Stimulated activated CD4-positive, alpha-beta T cell treated with anti-CD3 and anti-CD28 coated beads, Interleukin-12 subunit alpha, Interleukin-12 subunit beta, amount 100 ng/mL, for 24 hours (primary cell): ENCODE measurements at places on chromosomes 5 and 9.

DNA sequence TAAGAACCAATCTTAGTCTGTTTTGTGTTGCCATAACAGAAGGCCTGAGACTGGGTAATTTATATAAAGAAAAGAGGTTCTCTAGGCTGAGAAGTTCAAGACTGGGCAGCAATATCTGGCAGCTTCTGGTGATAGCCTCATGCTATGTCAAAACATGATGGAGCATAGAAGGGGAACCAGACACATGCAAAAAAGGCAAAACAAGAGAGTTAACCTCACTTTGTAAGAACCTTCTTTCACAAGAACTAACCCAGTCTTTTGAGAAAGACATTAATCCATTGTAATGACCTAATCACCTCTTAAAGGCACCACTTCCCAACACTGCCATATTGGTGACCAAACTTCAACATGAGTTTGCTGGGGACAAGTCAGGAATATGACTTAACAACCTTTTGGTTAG lies 37.3 kb downstream of the FSD1L start:
- no peak for DNase-seq

GRCh38 chr5:135747824-135748223 lies 86.6 kb upstream of the SLC25A48 start:
- no peak for DNase-seq

- no peak for DNase-seq
Observed at GRCh38 chr5:168765086-168765550, 185.9 kb upstream of the PANK3 start.

GRCh38 chr5:155556700-155557099 lies 543.1 kb downstream of the KIF4B start:
- DNase-seq = no peak

GRCh38 chr9:32606811-32607210 lies 28.7 kb downstream of the TAF1L start:
- no peak for DNase-seq

DNA sequence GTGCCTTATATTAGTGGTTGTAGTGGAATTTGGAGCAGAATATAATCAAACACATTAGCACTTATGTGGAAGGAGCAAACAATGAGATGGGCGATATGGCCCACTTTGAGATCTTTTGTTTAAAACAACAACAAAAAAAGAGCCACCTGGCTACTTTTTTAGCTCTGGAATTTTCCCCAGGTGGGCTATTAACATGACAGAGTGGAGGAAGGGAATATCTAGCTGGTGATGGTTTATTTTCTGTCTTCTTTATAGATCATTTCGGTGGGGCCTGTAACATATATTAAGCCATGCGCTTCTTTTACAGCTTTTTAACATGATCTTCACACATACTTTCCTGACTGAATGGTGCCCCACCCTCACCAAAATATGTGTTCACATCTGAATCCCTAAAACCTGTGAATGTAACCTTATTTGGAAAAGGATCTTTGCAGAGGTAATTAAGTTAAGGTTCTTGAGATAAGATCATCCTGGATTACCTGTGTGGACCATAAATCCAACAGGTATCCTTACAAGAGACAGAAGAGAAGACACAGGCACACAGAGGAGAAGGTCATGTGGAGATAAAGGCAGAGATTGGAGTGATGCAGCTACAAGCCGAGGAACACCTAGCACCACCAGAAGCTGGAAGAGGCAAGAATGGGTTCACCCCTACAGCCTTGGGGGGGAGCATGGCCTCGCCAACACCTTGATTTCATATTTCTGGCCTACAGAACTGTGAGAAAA lies 16.6 kb upstream of the ENTREP1 start:
- no peak for DNase-seq

DNA sequence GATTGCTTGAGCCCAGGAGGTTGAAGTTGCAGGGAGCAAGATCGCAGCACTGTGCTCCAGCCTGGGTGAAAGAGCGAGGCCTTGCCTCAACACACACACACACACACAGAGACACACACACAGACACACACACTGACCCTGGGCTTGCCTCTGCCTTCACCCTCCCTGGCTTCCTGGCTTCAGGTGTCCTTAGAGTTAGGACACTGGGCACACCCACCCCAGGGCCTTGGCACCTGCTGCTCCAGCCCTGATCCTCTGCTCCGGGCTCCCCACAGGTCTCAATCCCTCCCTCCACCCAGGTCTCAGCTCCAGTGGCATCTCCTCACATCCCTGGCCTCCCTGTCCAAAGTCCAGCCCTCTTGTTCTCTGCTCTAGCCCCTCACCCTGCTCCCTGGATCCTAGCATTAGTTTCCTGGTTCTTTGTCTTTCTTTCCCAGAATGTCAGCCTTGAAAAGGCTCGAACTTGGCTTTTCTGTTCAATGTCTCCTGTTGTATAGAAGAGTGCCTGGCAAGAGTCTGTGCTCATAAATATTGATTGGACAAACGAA lies 212.9 kb downstream of the C9orf50 start:
- no peak for DNase-seq

DNA sequence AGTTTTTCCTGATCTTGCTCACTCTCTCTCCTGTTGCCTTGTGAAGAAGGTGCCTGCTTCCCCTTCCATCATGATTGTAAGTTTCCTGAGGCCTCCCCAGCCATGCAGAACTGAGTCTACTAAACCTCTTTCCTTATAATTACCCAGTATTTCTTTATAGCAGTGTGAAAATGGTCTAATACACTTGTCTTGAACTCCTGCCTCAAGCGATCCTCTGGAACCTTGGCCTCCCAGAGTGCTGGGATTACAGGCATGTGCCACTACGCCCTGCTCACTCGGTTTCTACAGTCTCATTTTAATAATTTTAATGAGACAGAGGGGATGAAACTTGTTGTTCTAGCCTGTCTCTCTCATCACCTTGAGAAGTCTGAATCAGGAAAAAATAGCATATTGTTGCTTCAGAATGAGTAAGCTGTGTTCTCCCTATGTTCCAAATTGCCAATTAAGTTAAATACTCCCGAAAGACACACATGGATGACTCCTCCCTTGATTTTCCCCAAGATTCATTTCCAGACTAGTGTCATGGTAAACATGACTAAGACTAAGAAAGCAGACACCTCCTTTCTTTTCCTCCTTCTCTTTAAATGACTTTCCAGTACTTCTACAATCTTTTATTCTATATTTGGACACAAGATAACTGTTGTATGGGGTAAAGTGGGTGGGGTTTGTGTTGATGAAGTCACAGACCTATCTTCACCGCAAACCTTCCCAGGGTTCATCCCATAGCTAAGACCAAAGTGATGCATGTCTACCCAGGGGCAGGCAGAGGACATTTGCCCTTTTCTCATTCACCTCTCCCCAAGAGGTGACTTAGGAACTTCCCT lies 7.8 kb upstream of the DNAJC18 start:
- DNase-seq = no peak

GRCh38 chr5:180718810-180719453 lies 20.9 kb downstream of the OR2Y1 start:
- DNase-seq = peak; percentile 10

DNA sequence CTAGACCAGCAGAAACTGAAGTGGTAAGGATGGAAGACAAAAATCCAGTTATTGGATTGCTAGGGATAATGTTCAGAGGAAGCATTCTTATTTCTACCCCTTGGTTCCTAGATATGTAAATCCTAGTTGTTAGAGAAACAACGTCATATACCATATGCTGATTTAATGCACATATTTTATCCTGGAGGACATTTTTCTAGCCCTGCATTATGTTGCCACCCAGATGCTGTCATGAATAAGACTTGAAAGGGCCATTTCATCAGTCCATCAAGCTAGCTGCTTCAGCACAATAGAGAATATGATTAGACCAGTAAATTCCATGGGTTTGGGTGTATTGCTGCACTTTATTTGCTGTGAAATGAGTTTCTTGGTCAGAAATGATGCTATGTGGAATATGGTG lies 1736.4 kb downstream of the MAT2B start:
- no peak for DNase-seq

GRCh38 chr5:38417658-38418017 lies 138.8 kb downstream of the LIFR start:
- no peak for DNase-seq
